ENCODE measurements at places on chromosomes 3 and 15.

DNA sequence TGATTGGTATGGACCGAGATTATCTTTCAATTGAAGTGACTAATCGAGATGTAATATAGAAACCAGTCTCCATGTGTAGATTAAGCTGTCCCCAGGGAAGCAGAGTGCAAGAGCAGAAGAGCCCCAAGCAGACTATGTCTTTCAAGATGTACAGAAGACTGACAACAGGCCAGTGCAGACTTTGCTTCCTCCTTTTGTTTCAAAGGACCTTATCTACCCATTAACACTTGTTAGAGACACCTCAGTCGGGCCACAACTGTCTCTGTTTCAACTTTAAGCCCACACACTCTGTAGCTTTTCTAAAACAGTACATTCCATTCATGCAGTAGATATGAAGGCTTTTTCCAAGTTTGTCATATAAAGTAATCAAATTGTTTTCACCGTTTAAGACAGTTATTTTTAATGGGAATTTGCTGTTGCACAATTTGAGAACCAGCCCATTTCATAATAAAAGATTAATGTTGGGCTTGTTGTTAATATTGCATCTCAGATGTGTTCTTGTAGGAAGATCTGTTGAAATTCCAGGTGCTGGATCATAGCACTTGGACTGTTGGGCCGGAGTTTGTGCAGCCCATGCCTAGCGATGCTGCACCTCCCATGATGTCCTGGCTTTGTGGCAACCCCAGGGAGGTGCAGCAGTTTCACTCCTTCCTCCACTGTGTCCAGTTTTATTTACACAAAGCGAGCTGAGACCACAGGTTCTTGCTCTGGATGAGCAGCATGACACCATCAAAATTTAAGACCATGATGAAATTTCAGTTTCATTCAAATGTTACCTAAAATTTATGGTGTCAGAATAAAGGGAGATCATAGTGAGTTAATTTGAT is 12.4 kb downstream of the GORASP1 start:
- DNase-seq: no peak

GRCh38 chr3:39540162-39540921 is 72.9 kb downstream of the MOBP start:
- no peak for DNase-seq

GRCh38 chr3:134186391-134186790 is 64.3 kb downstream of the RYK start:
- no peak for DNase-seq

DNA sequence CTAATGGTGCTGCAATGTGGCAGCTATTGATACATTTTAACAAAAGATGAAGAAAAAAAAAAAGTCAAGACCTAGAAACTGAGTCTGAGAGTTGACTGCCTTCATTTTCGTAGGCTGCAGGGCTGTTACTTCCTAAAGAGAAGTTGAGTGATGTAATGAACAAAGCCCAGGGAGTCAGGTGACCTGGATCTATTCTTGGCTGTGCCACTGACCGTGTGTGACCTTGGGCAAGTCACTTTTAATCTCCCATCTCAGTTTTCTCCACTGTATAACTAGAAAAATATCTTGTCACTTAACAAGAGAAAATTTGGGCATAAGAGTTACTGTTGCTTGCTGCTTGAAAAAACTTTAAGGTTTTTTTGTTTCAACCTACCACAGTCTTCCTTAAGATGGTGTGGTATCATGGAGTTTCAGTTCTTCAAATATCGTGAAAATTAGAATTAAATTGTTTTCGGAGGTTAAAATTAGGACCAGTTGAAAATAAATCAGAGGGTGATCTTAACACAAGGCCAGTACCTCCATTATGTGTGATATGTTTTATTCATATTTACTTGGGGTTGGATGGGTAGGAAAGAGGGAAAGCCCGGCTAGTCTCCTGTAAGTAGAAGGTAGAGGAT is 5.8 kb downstream of the FMN1 start:
- no peak for DNase-seq

DNA sequence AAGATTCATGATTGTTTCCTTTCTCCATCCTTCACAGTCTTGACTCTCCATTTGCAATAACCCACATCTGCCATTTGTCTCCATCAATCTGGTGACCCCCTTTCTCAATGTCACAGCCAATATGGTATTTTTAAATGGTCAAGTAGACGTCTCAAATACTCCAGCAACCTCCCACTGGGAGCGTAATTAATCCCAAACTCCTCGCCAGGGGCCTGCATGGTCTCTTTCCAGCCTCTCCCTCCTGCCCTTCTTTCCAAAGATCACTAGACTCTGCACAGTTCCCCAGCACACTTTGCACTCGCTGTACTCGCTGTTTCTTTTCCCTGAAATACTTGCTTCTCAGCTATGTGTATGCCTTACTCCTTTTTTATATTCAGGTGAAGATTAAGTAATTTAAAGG is 115.3 kb downstream of the PLCH1 start:
- no peak for DNase-seq

Data from trophoblast cell (in vitro differentiated cells and primary cell).